Upper lobe of right lung (tissue), 1 donor: ENCODE measurements at places on chromosomes 12 and 14. TPM values are rescaled to one million over a fixed set of nuclear protein-coding genes. Genes with fewer than 3 reads are reported as not detected.

GRCh38 chr12:95328708-95329107 is 111.1 kb downstream of the VEZT start:
- DNase-seq: no peak

DNA sequence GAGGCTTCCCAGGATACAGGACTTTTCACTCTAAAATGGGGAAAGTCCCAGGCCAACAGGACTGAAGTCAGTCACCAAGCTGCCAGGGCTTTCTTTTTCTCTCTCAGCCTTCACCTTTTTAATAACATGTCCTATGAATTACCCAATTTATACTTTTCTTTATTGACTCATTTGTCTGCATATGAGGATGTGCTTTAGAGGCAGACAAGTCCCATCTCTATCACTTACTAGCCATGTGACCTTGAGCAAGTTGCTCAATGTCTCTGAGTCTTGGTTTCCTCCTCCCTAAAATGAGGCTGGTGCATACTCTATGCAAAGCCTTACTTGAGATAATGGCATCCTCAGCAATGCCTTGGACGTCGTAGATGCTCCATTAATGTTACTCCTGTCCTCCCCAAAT is 98.1 kb upstream of the TMPO start:
- no peak for DNase-seq

DNA sequence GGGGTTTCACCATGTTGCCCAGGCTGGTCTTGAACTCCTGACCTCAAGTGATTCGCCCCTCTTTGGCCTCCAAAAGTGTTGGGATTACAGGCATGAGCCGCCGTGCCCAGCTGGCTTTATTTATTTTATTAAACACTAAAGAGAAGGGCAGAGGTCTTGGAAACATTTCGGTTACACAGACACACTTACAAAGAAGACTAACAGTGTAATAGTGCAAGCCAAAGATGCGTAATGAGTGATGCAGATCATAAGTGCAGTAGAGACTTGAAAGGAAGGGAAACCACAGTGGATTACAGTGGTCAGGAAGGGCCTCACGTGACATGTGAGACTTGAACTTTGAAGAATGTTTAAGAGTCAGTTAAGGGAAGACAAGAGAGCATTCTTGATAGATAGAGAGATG is 33.9 kb upstream of the CDK17 start:
- DNase-seq: no peak

- DNase-seq: no peak
Measured at GRCh38 chr12:91604897-91605296, 422.3 kb upstream of the DCN start.

Gene OVCH1
- total RNA-seq: 2.0 TPM

Gene CLEC9A
- 0.43 TPM for total RNA-seq

- no peak for DNase-seq
Measured at GRCh38 chr14:34538871-34539406, 562 bp downstream of the EAPP start.

DNA sequence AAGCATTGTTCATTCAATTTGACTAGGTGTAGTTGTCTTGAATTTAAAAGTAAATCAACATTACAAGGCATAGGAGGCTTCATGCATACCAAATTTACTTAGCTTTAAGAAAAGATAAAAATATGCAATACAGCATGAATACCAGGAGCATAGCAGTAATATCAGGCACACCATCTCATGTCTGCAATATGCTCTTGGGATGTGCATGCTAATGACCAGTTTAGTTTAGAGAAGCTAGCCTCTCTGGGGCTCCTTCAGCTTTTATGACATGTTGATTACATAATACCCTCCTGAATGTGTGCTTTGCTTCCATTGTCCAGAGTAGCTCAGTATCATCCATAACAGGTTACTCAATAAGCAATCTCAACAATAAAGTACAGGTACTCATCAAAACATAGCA is 497.2 kb downstream of the FLRT2 start:
- no peak for DNase-seq

DNA sequence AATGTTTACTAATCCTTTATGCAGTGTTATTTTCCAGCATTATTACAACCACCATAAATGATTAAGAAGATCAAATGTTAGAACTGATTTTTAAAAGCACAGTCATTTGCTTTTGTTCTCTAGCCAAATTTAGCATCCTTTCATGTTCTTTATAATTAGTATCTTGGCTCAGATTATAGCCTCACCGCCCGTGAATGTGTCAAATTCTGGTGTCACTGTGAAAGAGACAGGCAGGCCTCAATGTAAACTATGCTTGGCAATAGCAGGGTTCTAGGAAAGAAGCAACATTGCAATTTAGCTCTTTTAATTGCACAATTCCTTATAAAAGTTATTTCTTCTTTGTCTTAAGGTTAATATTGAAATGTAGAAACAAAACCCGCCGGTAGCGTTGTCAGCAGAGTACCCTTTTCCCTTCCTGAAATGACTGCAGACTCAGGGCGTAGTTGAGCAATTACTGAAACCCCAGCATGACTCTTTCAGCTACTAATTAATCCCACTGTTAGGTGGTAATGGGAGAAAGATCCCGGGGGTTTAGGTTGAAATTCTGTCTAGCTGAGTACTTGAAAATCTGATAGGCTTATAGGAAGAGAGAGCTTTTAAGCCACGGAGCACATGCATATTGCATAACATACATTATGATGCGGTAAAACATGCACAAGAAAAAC is 1600.5 kb upstream of the SEL1L start:
- DNase-seq: no peak

Gene ENDOU
- total RNA-seq: 0.32 TPM

GRCh38 chr12:116397148-116397547 is 119.7 kb upstream of the MED13L start:
- no peak for DNase-seq

Gene NPFF
- total RNA-seq: not detected

DNA sequence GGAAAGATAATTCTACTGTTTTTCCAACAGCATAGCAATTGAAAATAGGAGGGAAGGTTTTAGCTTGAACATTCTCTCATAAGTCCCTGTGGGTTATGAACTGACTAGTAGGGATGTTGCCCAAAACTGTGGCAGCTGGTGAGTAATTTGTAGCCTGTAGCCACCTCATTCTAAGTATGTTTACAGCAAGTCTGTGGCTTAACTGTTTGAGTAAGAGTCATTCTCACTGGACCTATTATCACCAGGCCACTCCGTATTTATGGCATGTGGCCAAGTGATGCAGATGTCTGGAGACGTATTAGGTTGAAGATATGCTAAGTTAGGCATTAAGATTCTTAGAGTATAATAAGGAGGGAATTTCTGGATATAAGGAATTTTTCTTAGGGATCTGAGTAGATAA is 458.3 kb downstream of the ETNK1 start:
- no peak for DNase-seq

GRCh38 chr12:22268406-22268805 is 66.1 kb downstream of the ST8SIA1 start:
- no peak for DNase-seq

Gene PDE3A
- 8.4 TPM for total RNA-seq

GRCh38 chr12:64501486-64501885 is 49.6 kb downstream of the TBK1 start:
- DNase-seq: no peak

Gene PIWIL1
- total RNA-seq: not detected

DNA sequence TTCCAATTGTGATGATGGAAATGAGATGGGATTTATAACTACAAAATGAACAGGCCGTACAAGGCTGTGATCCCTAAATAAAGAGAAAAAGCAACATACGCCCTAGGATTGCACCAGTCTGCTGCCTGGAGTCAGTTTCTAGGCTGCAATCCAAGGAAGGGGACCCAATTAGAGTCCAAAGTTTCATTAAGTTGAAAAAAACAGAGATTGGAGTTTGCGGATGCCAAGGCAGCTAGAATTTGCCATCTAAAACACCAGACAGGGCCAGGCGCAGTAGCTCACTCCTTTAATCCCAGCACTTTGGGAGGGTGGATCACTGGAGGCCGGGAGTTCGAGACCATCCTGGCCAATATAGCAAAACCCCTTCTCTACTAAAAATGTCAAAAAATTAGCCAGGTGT is 661.0 kb downstream of the RPS29 start:
- no peak for DNase-seq

Gene KRT73
- 0.52 TPM for total RNA-seq

DNA sequence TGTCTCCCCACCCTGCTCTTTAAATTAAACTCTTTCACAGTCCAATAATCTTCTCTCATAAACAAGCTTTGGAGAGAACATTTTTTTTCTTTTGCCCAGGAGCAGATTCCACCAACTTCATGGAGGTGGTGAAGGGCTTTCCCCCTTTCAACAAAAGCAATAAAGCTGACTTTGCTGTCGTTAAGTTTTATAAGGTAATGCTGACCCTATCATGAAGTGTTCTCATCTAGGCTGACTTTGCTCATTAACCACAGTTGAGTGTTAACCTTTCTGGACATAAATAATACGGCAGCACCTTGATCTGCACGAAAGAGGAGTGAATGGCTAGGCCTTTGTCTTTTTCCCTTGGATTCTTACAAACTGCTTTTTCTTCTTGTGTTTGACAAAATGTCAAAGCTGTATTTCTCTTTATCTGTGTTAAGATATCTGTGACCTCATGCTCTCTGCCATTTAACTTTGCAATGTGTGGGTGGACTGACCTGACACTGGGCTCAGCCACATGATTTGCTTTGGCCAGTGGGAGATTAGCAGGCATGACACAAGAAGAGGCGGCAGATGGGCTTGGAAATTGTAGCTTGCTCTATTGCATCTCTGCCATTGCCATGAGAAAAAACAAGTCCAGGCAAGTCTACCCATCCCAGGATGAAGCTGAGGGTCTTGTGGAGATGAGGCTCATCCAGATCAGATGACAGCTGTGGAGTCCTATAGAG is 470.9 kb upstream of the CCDC196 start:
- DNase-seq: no peak

Gene OASL
- 12.7 TPM for total RNA-seq

Gene PLCZ1
- total RNA-seq: not detected

GRCh38 chr12:29066011-29066588 is 83.0 kb upstream of the FAR2 start:
- no peak for DNase-seq

GRCh38 chr14:100348784-100349685 is 25.9 kb downstream of the SLC25A47 start:
- no peak for DNase-seq

DNA sequence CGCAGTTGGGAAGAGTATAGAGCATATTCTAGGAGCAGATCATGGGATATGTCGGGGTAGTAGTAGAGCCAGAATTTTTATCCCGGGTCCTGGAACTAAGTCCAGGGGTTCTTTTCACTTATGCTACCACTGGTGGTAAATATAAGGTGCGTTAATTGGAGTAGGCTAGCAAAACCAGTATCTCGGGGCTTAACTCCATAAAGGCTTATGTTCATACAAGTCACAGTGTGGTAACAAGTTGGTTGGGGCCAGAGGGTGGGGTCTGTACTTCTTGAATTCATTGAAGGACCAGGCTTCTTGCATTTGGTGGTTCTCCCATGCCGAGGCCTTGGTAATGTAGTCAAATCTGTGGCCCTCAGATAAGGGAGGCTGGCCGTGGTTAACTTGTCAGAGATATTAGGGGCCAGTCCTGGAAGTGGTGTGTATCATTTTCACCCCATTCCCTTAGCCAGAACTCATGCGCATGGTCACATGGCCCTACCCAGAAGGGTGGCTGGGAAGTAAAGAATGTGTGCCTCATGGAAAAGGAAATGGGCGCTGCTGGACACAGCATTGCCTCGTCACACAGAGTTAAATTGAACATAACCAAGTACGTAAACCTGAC is 1.5 kb upstream of the ZNF641 start:
- no peak for DNase-seq

- DNase-seq: no peak
Measured at GRCh38 chr12:104608998-104609397, 152.2 kb downstream of the CHST11 start.
